ENCODE measurements at places on chromosomes 11 and 22. TPM values are rescaled to one million over a fixed set of nuclear protein-coding genes. Genes with fewer than 3 reads are reported as not detected.

CABP4 gene
- not detected for total RNA-seq

PYGM gene
- total RNA-seq: not detected

EHF gene
- total RNA-seq: 17.1 TPM

SULT4A1 gene
- total RNA-seq: 2.1 TPM

A4GALT gene
- 16.2 TPM for total RNA-seq

GGTLC3 gene
- total RNA-seq: not detected

ANGPTL5 gene
- total RNA-seq: not detected

CYB5R2 gene
- 17.9 TPM for total RNA-seq

ABCG4 gene
- not detected for total RNA-seq

GAL gene
- 70.8 TPM for total RNA-seq

CNIH2 gene
- 0.58 TPM for total RNA-seq

DEUP1 gene
- 0.69 TPM for total RNA-seq

TPP1 gene
- 15.4 TPM for total RNA-seq

SCO2 gene
- total RNA-seq: not detected

MS4A7 gene
- total RNA-seq: not detected

IL10RA gene
- 0.46 TPM for total RNA-seq

MOGAT2 gene
- not detected for total RNA-seq

GLYAT gene
- not detected for total RNA-seq

MLC1 gene
- total RNA-seq: not detected

TSSC4 gene
- total RNA-seq: 40.0 TPM

PNPLA5 gene
- not detected for total RNA-seq

LDLRAD3 gene
- total RNA-seq: 8.2 TPM

PKDREJ gene
- not detected for total RNA-seq

APOL1 gene
- total RNA-seq: 7.2 TPM

OSBP gene
- total RNA-seq: 15.1 TPM

C22orf42 gene
- not detected for total RNA-seq

RGL4 gene
- total RNA-seq: not detected

BRMS1 gene
- 95.1 TPM for total RNA-seq

TSPAN32 gene
- not detected for total RNA-seq

SDHD gene
- 48.5 TPM for total RNA-seq

PLXNB2 gene
- 177 TPM for total RNA-seq

FZD4 gene
- total RNA-seq: 4.7 TPM

TSSK2 gene
- not detected for total RNA-seq

SLC6A5 gene
- total RNA-seq: not detected

FERMT3 gene
- total RNA-seq: 0.29 TPM

APOBEC3B gene
- total RNA-seq: 68.1 TPM

THY1 gene
- 6.4 TPM for total RNA-seq

LMNTD2 gene
- total RNA-seq: 2.2 TPM

KCNJ4 gene
- total RNA-seq: not detected

OR5P2 gene
- not detected for total RNA-seq

ARHGAP32 gene
- total RNA-seq: 4.2 TPM

CARD16 gene
- total RNA-seq: not detected

OR8K1 gene
- not detected for total RNA-seq

OR8D2 gene
- not detected for total RNA-seq

ZFTA gene
- total RNA-seq: 12.7 TPM

TNNT3 gene
- total RNA-seq: not detected

CCDC73 gene
- not detected for total RNA-seq

TYMP gene
- total RNA-seq: 7.6 TPM

C11orf86 gene
- not detected for total RNA-seq

NPAS4 gene
- total RNA-seq: not detected

SCUBE1 gene
- total RNA-seq: not detected

RTN4R gene
- 18.6 TPM for total RNA-seq

OR51B5 gene
- not detected for total RNA-seq

GLB1L2 gene
- total RNA-seq: 14.7 TPM

GRIK4 gene
- total RNA-seq: 0.06 TPM

NLRP10 gene
- not detected for total RNA-seq

METTL15 gene
- 9.1 TPM for total RNA-seq

LRRC56 gene
- total RNA-seq: 1.6 TPM
